Hepatocyte (in vitro differentiated cells): ENCODE measurements at places on chromosomes 1 and 21. TPM values are rescaled to one million over a fixed set of nuclear protein-coding genes. Genes with fewer than 3 reads are reported as not detected.

The RAB42 gene
- polyA plus RNA-seq, result 8.6 and 10.3 TPM in 2 replicates

DNA sequence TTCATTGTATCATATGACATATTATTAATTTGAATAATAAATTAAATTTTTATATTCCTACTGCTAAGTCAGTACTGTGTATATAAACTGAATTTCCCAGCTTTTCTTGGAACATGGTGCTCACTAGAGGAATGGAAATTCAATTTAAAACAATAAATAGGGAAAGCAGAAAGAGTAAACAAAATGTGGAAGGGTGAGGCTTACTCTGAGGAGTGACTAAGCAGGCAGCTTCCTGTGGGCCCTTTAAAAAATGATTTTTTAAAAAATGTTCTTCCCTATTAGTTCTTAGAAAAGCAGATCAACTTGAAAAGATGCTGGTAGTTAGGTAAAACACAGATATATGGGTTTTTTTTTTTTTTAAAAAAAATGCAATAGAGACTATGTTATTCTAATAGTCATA, 49.5 kb upstream of the S1PR1 start:
- DNase-seq, result no peak

DNA sequence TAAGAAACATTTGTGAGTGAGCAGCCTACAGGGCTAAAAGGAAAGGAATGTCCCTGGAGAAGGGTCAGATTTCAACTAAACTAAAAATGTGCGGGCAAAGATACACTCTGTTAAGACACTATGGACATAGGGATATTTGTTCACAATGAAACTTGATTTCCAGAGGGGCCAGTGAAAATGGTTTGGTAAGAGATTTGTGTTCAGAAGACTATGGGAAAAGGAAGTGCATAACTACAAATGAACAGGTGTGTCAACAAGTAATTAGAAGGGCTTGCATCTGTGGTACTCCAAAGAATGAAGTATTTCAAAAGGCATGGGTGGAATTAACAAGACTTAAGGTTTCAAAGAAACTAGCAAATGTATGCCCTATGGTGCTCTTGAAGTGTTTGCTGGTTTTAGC, 60.4 kb downstream of the NME7 start:
- no peak for DNase-seq

The RYR2 gene
- polyA plus RNA-seq, result 0.33 and 0.95 TPM in 2 replicates

The KLF17 gene
- not detected in 2 replicates for polyA plus RNA-seq

The LCE1D gene
- polyA plus RNA-seq, result not detected in 2 replicates

The PCP4L1 gene
- 1.4 and 1.7 TPM in 2 replicates for polyA plus RNA-seq

- no peak for DNase-seq
These were observed 119.0 kb upstream of the USP24 start for GRCh38 chr1:55334160-55334559.

GRCh38 chr1:227766015-227766634, 30.9 kb downstream of the SNAP47 start:
- DNase-seq, result peak; percentile 43

GRCh38 chr1:199817266-199817665, 210.2 kb upstream of the NR5A2 start:
- DNase-seq, result no peak

DNA sequence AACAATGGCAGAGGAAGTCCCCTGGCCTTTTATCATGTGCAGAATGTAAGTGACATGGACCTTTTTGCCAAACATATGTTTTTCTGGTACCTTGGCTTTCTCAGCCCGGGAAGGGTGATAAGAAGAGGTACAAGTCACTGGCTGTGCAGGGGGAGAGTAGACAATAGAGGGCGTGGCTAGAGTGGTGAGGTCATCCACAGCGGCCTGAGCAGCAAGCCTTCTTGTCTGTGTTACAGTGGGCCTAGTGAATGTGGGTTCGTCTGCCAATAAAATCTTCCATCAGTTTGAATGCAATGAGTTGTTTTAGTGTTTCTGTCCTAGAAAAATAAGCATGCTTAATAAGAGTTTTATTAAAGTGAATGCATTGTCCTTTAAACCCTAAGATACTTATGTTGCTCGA, 59.0 kb upstream of the PGD start:
- peak; percentile 54 for DNase-seq

The NBPF10 gene
- polyA plus RNA-seq, result 0.76 and 1.1 TPM in 2 replicates

GRCh38 chr1:36513676-36514473, 31.2 kb upstream of the CSF3R start:
- no peak for DNase-seq

- no peak for DNase-seq
These were observed 14.8 kb upstream of the SOD1 start for GRCh38 chr21:31644643-31645042.

- DNase-seq, result no peak
These were observed 22.3 kb upstream of the SARS1 start for GRCh38 chr1:109191377-109191776.

The THBS3 gene
- 39.9 and 41.6 TPM in 2 replicates for polyA plus RNA-seq

- DNase-seq, result peak; percentile 86
These were observed 986 bp upstream of the RNF186 start for GRCh38 chr1:19815801-19816736.

- no peak for DNase-seq
These were observed 246.9 kb downstream of the MATN1 start for GRCh38 chr1:30476476-30476875.

DNA sequence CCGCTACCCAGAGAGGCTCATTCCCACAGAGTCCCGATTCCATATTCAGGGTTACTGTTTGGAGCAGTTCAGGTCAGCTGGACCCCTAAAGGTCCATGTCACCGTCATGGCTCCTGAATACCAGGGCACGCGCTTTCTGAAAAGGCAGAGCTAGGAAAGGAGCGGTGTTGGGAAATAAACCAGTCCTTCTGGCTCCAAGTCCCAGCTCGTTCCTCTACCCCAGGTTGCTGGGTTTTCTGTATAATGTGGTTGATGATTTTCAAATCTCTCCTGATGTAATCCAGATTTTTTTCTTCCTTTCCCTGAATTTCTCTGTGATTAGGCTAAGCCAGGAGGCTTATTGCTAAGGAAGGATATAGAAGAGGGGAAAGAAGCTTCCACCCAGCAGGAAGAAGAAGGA, 14.0 kb upstream of the PKP1 start:
- DNase-seq, result peak; percentile 40

DNA sequence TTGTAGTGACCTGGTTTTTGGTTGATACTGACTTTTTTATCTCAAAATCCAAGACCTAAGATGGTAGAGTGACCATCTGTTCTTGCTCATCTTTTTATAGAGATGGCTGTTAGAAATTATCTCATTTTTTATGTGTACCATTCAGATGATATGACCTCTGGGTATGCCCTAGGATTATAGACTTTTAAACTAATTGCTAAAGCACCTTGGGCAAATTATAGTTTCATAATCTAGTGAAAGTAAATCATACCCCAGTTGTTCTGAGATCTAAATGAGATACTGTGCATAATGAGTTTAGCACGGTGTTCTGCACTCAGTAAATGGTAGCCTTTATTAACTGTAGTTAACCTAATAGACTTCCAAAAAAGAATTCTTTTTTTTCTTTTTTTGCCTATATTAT, 182.6 kb upstream of the L1TD1 start:
- DNase-seq, result no peak

The CR1 gene
- polyA plus RNA-seq, result not detected in 2 replicates

The CSMD2 gene
- polyA plus RNA-seq, result 0.04 and 0.10 TPM in 2 replicates

The SPRR1A gene
- polyA plus RNA-seq, result not detected in 2 replicates

GRCh38 chr1:183391863-183392262, 26.3 kb downstream of the NMNAT2 start:
- no peak for DNase-seq

GRCh38 chr1:20413136-20413775, 72.8 kb downstream of the CAMK2N1 start:
- DNase-seq, result no peak

The CCDC30 gene
- polyA plus RNA-seq, result 1.9 and 2.6 TPM in 2 replicates

DNA sequence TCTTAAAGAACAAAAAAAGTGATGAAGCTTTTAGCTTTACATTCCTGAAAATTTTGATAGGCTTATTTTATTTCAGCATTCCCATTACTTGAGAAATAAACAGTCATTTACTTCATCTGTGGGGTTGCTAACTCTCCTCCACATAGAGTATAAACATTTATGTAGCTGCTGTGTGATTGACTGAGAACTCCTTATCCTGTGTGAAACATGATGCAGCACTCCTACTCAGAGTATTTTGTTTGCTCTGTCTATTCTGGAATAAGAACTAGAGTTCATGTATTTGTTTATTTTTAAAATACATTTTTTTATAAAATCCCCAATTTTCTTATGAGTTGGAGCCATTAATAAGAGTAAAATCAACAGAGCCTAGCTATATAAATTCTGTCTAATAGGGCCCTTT, 318.7 kb upstream of the SPAG17 start:
- no peak for DNase-seq

- no peak for DNase-seq
These were observed 37.8 kb upstream of the GBP5 start for GRCh38 chr1:89310505-89310904.

- DNase-seq, result no peak
These were observed 13.3 kb downstream of the LRP8 start for GRCh38 chr1:53314606-53315005.
